B cell (primary cell): ENCODE measurements at places on chromosomes 4 and X.

DNA sequence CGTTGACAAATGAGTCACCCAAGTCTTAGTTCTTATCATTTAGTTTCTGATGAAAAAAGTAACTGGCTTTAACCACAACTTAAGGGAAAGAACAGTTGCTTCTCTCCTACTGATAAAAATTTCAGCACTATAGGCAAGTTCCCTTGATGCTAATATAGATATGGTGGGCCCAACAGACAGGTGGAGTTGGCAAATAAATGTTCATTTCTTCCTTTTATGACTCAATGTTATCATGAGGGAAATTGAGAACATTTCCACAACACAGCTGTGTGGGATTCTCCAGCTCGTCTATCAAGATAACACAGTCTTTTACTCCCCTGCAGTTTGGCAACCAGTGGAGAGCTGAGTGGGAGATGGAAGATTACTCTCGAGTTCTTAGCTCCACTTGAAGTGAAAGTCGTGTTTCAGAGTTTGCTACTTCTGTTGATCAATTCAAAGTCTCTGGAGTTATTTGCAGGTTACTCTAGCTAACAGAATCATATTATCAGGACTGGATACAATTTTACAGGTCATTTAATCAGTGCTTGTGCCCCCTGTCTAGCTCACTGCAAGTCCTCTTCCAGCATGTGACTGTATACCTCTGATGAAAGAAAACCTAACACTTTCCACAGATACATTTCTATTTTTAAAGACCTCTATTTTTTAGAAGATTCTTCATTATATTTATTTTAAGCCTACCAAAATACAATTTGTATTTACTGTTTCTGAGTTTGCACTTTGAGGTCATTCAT is 270.6 kb upstream of the GK2 start:
- no peak for DNase-seq

GRCh38 chr4:31193521-31193920 is 473.4 kb downstream of the PCDH7 start:
- DNase-seq, result no peak

DNA sequence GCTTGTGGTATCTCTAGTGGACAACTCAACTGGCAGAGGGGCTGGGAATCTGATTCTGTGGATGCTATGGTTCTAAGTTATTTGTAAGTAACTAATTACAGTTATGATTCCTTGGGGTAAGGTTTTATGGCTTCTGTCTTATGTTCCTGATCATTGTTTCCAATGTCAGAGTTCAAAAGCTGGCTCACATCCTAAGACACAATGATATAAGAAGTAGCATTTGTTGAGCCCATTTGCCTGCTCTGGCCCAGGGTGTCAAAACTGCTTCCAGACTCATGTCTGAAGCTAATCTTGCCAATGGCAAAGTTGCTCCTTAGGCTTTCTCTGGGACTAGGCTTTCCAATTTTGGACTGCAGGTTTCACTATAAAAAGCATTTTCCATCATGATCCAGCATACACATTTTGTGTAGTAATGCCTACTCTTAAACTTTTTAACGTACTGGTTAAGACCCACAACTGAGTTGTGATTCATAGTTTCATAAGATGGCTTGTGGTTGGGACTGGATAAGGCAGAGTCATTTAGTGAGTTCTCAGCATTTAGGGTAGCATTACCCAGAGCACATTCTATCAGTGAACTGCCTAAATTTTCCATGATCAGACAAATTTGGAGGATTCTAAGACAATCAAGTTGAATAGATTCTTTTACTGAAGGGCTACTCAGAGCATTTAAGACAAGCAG is 50.0 kb downstream of the CCNI start:
- DNase-seq, result no peak

- no peak for DNase-seq
Measured at GRCh38 chr4:21678711-21679110, 269.9 kb downstream of the KCNIP4 start.

DNA sequence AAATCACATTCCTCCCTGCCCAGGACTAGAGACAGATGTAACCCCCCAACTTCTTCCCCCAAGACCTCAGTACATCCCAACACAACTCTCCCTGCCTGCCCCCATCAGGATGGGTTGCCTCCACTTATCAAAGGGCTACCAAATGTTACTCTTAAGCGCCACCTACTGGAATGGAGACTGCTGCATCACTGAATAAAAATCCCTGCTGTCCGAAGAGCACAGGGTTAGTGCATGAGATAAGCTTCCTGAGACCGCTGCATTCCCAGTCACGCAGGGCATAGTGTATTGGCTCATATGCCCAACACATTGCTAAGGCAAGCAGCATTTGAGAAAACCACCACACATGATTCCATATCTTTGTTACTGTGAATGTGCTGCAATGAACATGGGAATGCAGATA is 544.5 kb downstream of the PPP4R3C start:
- DNase-seq, result no peak

GRCh38 chrX:68697465-68698125 is 50.1 kb downstream of the STARD8 start:
- DNase-seq, result no peak

GRCh38 chr4:129355516-129355915 is 259.6 kb downstream of the C4orf33 start:
- DNase-seq, result no peak

GRCh38 chrX:129007631-129008030 is 515.7 kb downstream of the SMARCA1 start:
- no peak for DNase-seq

DNA sequence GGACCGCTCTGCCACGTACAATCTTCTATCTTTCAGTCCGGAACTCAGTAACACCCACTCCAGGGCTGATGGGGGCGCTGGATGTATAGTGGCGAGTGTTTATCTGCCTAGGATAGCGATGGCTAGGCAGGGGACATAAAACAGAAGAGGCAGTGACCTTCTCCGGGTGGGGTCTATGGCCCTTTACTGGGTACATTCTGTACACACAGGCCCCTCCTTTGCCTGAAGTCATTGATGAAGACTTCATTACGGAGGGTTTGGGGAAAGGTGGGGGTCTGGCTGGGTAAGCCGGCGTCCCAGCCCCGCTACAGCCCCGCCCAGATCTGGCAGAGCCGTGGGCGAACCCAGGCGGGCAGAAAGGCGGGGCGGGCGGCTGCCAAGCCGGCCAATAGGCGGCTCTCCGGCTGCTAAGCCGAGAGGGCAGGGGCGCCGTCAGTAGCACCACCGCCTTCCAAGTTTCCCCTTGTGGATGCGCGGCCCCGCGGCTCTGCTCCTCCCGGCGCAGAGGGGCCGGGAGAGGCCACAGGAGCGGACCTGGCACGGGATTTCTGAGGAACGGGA is at the start of gene CHST7:
CHST7 (plus strand) TSS at position 435 of the 561 bp plus-strand sequence. CDS start 167 bp downstream, outside the sequence.
- peak; percentile 68 for DNase-seq

- no peak for DNase-seq
Measured at GRCh38 chr4:180330521-180330920, 1912.7 kb upstream of the TENM3 start.
